ENCODE measurements at places on chromosomes 12 and 14. TPM values are rescaled to one million over a fixed set of nuclear protein-coding genes. Genes with fewer than 3 reads are reported as not detected.

Gene TSPAN31
- total RNA-seq, result 44.8 TPM

- DNase-seq, result no peak
Observed at GRCh38 chr12:53235742-53236442, 3.9 kb upstream of the RARG start.

- DNase-seq, result no peak
Observed at GRCh38 chr14:91257328-91258010, 13.0 kb upstream of the GPR68 start.

Gene SYCP3
- 0.32 TPM for total RNA-seq

DNA sequence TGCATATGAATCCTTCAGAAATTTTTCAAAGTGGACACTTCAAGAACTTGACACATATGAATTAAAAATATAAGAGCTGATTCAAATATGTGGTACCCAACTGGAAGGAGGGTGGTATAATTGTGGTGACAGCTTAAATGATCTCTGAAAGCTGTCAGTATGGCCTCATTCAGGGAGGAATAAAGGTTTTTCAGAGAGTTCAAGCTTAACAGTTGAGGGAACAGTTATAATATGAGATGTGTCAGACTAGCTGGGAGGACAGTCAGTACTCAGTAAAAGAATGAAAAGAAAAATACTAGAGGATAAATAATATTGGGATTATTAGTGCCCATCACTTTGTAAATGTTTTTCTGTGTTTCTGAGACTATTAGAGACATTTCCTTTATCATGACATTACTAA, 277.5 kb downstream of the RASSF9 start:
- no peak for DNase-seq

Gene CEBPE
- total RNA-seq, result 0.20 TPM

DNA sequence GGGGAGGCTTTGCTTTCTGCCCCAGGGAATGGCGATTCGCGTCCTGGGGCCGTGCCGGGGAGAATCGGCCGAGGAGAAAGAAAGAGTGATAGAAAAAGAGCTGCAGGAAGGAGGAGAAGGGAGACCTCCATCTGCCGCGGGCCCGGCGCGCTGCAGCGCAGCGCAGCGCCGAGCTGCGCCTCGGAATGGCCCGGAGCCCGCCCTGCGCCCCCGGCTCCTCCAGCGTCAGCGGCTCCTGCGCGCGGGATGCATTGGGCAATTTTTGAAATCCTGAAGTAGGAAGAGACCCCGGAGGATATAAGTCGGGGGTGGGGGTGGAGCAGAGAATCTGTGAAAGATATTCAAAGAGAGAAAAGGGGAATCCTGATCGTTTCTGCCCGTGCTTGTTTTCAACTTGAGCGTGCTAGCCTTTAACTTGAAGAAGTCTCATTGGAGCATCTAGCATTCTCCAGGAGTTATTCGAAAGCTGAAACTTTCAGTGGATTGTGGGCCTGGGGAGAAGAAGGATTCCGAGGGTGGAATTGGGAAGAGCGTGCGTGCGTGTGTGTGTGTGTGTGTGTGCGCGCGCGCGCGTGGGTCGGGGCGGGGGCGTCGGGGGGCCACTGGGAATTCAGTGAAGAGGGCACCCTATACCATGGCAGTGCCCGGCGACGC, 441 bp downstream of the PDE3A start:
- DNase-seq, result peak; percentile 16

DNA sequence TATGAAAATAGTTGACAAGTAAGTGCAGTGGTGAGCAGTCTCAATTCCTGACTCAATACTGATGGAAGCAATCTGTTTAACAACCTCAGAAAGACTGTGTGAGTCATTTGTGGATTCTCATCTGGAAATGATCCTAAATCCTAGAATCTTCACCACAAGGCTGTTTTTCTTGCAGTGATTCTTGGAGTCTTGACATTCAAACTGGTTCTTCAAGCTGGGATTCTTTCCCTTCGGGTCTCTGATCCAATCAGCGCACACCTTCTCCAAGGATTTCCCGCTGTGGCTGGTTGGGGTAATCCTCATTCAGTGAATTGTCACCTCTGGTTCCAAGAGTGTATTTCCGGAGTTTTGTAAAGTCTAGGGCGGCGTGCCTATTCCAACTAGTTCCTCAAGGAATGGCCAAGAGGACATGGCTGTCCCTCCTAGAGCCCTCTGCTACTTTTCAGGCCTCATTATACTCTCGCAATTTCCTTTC, 37.7 kb upstream of the FOXJ2 start:
- no peak for DNase-seq

GRCh38 chr12:27751386-27752047, 28.5 kb upstream of the KLHL42 start:
- DNase-seq, result peak; percentile 72

Gene HVCN1
- total RNA-seq, result 7.1 TPM

DNA sequence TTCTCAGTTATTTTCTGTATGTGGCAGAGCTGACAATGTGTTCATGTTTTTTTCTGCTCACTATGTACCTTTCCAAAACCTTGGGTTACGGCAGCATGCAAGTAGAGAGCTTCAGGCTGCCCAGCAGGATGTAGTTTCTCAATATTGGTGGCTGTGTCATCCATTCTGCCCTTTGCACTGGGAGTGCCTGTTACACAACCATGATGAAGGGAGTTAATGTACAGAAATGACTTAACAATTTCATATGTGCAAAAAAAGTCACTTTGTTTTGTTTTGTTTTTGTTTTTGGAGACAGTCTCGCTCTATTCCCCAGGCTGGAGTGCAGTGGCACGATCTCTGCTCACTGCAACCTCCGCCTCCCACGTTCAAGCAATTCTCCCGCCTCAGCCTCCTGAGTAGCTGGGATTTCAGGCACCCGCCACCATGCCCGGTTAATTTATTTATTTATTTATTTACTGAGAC, 6.1 kb upstream of the CNIH1 start:
- DNase-seq, result peak; percentile 51

- no peak for DNase-seq
Observed at GRCh38 chr12:128829861-128830504, 6.2 kb upstream of the SLC15A4 start.

Gene GSG1
- total RNA-seq, result 0.83 TPM

DNA sequence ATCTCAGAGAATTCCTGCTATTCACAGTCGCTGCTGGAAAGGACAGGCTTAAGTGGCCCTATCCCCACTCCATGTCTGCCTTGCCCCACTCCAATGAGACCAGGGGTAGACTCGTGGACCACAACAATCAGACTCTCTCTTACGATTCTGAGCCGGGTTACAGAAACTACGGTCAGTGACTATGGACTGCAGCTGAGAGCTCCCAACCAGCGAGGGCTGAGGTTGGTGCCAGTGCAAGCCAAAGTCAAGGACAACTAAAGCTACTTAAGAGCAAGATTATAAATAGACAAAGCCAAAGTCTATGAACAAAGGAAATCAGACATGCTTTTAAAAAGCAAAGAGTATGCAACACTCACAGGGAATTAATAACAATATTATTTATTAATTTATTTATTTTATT, 18.3 kb upstream of the AMIGO2 start:
- no peak for DNase-seq

- DNase-seq, result no peak
Observed at GRCh38 chr12:84727961-84728360, 184.6 kb downstream of the SLC6A15 start.

Gene TMEM119
- 10.6 TPM for total RNA-seq

Gene TMPRSS12
- total RNA-seq, result not detected

DNA sequence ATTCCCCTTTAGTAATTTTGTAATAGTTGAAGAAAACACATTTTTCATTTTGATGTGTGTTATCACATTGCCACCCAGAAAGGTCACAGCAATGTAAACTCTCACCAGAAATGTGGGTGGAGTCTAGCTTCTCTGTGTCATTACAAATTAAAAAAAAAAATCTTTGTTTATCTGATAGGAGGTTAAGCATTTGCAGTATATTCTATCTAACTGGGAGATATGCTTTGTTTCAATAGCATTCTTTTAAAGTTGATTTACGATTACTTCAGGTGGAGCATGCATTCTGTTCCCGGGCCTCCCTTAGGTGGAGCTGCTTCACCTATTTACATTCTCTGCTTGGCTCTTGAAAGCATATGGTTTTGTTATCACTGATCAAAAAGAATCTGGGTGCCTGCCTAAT, 7.8 kb downstream of the ADIPOR2 start:
- no peak for DNase-seq

Gene DNAJC22
- 73.7 TPM for total RNA-seq

Gene SLC6A12
- total RNA-seq, result 1.2 TPM

GRCh38 chr14:98412431-98412830, 859.6 kb downstream of the BCL11B start:
- no peak for DNase-seq

Gene DPPA3
- total RNA-seq, result not detected

Gene MARK3
- total RNA-seq, result 72.3 TPM

GRCh38 chr14:54681811-54682261, 114.9 kb downstream of the SAMD4A start:
- DNase-seq, result no peak

- no peak for DNase-seq
Observed at GRCh38 chr14:75294649-75295033, 16.0 kb downstream of the FOS start.

- no peak for DNase-seq
Observed at GRCh38 chr14:95119336-95119735, 38.0 kb downstream of the DICER1 start.

- no peak for DNase-seq
Observed at GRCh38 chr14:104048758-104049507, 36.6 kb upstream of the ASPG start.

DNA sequence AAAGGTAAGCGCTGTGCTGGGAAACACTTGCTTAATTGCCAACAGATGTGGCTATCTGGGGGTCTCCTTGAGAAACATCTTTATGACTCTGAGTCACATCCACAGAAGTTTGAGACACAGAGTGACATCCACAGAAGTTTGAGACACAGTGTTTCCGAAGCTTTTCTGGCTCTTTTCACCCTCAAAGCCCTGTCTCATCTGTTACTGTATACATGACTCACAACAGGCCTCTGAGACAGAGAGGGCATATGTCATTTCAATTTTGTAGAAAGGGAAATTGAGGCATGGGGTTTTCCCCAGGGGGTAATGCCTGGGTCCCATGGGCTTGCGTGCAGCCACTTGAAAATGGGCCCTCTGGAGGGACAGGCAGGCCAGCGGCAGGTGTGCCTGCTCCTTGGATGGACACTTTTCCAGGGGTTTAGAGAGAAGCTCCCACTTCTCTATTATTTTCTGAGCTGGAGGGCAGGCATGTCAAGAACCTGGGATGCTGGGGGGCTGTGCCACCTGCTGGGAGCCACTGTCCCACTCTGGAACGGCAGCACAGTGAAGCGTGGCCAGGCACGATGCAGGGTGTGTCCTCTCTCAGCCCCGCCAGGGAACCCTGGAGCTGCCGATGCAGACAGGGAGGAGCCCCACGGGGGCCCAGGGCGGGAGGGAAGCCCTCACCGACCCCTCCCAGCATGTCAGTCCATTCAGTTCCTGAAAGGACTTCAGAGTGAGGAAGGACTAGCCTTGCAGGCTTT, 111.3 kb upstream of the FKBP4 start:
- DNase-seq, result no peak

GRCh38 chr14:64918216-64918615, 4.0 kb downstream of the CHURC1 start:
- no peak for DNase-seq

- no peak for DNase-seq
Observed at GRCh38 chr14:37584211-37585100, 10.6 kb downstream of the FOXA1 start.

GRCh38 chr12:39459027-39459434, 16.1 kb upstream of the KIF21A start:
- no peak for DNase-seq

DNA sequence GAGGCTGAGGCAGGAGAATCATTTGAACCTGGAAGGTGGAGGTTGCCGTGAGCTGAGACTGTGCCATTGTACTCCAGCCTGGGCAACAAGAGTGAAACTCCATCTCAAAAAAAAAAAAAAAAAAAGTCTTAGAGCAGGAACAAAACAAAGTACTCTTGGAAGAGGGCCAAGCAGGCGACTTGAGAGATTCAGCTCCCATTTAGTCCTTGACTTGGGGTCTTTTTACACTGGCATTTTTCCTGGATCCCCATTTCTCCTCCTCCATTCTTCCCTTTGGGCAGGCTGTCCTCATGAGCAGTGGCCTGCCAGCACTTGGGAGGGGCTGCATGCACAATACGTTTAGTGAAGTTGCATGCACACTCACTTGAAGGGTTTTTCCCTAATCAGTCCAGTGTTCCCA, 72.9 kb downstream of the C14orf132 start:
- DNase-seq, result peak; percentile 34

DNA sequence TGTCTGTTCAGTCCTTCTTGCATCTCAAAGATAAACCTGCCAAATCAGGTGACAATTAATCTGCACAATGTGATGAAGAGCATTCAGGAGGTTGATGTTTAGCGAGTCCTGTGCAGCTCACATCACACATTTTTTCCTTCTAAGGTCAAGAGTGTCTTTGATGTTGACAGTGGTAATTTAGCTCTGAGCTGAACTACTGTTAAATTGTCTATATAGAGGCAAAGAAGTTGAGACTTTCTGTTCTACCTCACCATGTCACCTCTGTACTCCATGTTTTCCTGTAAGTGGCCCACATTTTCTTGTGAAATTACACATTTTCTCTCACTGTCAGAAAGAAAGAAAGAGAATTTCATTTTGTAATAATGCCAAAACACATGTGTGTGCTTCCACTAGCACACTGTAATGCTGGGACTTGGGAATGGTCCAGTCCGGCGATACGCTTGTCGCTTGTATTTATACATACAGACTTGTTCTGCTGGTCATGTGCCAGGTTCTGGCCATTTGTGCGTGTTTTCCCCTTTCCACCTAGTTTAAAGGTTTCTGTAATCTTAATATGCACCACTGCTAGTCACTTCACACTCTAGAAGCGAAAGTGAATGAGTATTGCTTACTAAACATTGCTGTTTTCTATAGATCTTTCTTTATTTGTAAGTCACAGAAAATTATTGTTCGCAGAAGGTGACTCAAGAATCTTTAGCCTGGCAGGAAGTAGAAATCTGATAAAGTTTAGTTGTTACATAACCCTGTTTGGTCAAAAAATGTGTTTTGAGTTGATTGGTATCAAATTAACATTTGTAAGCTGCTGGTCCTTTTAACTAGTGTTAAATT, 328.9 kb downstream of the TMTC2 start:
- no peak for DNase-seq

- DNase-seq, result peak; percentile 14
Observed at GRCh38 chr12:93954166-93955112, 193.9 kb upstream of the PLXNC1 start.

GRCh38 chr12:6934110-6934509, 6.4 kb downstream of the ATN1 start:
- DNase-seq, result no peak

Gene TSHR
- total RNA-seq, result not detected

DNA sequence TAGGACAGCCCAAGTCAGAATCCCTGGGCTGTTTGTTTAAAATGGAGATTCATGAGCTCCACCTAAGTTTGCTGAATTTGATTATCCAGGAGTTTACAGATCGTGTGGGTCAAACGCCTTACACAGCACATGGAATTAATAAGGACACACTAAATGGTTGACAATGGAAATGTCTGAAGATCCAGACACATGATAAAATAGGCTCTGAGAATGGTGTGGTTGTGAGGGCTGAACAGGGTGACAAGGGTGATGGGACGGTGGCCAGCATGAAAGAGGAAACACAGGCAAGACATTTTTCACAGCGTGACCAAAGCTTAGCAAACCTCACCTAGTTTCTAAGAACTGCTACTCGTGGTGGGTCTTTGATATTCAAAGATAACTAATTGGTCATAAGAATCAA, 12.5 kb downstream of the VWF start:
- DNase-seq, result no peak

Gene PCED1B
- total RNA-seq, result 9.5 TPM
